B cell (primary cell): ENCODE measurements at places on chromosomes 6 and 20.
A peak's percentile ranks its signal among the peaks of the same experiment; 100 is the strongest.

DNA sequence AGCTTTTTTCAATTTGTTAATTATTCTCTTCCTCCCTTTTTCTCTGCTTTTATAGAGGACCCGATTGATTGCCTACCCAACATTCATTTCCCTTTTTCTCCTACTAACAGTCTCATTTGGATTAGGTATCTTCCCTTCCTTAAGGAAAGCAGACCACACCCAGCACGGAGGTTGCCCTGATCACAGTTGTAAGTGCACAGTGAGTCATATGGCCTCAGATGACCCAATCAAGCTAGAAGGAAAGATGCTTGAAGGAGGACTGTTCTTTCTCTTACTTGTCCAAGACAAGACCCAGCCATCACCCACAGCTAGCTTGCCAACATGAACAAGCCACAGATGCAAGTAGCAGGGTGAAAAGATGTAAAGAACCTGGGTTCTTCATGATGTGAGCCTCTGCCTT is 518.6 kb downstream of the PKHD1 start:
- no peak for DNase-seq

DNA sequence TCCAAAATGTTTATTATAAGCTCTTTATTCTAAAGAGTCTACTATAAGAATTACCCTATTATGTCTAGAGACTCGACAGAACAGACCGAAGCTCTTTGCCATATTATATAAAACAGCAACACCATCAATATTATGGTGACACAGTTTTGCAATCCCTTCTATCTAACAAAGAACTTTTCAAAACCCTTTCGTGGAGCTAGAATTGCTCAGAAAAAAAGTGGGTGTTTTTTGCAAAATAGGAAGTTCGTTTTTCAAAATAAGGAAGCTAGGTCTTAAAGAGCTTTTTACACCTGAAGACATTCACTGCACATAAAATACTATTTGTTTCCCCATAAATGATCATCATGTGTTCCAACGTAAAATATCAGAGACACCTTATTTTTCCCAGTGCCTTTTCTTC is 240.0 kb downstream of the FOXC1 start:
- DNase-seq = no peak

DNA sequence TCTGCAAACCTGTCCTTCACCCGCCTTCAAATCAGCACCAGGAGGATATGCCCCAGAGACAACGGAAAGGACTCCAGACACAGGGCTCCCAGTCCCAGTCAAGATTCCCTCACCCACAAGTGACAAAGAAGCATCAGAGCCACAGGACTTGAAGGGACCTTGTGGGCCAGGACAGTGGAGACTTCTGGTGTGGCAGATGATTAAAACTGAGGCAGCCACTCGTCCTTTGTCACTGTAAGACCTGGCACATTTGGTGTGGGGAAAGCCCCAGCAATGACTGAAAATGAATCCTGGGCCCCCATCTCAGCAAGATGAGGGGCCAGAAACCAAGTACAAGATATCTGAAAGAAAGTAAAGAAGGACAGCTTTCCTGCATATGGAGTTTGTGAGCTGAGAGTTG is 15.6 kb upstream of the GMPR start:
- no peak for DNase-seq

- DNase-seq = no peak
These were observed 231.5 kb downstream of the C6orf118 start for GRCh38 chr6:165077876-165078275.

DNA sequence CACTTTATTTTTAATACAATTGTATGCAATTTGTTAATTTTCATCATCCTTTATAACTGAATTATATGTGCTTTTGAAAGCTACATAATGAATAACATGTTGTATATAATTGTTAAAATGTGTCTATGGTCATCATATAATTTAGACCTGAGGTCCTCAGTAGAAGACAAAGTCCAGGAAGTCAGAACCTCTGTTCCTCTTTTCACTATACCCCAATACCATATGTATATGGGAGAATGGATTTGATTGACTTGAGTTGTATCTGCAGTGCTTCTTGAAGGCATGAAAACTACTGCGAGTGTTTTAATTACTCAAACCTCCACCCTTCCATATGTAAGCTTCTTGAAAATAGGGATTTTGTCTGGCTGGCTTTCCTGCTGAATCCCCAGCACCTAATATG is 140.7 kb upstream of the NEDD9 start:
- DNase-seq = no peak

DNA sequence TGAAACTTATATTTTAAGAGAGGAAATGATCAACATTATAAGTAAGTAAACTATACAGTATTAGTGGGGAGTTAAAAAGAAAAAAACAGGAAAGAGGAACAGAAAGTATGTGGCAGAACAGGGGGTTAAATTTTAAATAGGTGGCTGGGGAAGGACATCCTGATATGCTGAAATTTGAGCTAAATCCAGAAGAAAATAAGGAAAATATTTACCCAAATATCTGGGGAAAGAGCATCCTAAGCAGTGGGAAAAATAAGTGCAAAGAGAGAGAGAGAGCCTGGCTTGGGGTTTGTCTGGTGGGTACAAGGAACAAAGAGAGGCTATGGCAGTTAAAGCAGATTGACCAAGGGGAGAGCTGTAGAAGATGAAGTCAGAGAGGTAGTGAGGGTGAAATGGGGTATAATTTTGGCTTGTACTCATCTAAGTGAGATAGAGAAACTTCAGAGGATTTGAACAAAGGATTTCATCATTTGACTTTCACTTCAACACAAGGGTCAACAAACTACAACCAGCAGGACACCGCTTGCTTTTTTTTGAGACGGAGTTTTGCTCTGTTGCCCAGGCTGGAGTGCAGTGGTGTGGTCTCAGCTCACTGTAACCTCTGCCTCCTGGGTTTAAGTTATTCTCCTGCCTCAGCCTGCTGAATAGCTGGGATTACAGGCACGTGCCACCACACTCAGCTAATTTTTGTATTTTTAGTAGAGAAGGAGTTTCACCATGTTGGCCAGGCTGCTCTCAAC is 328.4 kb upstream of the CNR1 start:
- DNase-seq = peak; percentile 23

DNA sequence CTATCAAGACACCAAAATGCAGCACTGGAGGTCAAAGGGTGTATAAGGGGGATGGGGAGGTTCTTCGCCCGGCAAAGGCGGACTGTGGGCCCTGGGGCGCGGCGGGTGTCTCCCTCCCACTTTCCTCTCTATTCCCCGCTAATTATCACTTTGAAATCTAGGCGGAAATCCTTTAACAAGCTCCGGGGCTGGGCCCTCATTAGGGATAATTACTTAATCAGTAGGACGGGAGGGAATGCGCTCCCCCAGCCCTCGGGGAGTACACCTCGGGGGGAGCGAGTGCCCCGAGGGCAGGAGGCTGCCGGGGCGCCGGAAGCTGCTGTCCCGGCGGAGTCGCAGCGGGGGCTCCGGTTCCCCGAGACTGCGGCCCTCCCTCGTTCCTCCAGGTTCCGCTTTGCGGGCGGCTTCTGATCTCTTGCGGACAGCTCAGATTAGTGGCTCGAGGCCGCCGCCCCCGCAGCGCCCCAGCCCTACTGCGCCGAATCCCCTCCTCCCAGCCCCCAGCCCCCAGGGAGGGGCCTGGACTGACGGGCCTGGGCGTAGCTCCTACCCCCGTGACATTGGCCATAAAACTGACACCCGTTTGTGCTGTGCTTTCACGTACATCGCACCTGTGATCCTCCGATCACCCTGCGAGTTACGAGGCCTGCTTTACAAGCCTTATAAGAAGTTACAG is 14.7 kb downstream of the MUCL3 start:
- DNase-seq = peak; percentile 88

- DNase-seq = no peak
These were observed 17.0 kb upstream of the STX11 start for GRCh38 chr6:144133225-144133821.
